ENCODE measurements at places on chromosomes 1 and 21. TPM values are rescaled to one million over a fixed set of nuclear protein-coding genes. Genes with fewer than 3 reads are reported as not detected.

NPHS2 gene
- total RNA-seq = not detected

S100A2 gene
- total RNA-seq = 2.3 TPM

DNA sequence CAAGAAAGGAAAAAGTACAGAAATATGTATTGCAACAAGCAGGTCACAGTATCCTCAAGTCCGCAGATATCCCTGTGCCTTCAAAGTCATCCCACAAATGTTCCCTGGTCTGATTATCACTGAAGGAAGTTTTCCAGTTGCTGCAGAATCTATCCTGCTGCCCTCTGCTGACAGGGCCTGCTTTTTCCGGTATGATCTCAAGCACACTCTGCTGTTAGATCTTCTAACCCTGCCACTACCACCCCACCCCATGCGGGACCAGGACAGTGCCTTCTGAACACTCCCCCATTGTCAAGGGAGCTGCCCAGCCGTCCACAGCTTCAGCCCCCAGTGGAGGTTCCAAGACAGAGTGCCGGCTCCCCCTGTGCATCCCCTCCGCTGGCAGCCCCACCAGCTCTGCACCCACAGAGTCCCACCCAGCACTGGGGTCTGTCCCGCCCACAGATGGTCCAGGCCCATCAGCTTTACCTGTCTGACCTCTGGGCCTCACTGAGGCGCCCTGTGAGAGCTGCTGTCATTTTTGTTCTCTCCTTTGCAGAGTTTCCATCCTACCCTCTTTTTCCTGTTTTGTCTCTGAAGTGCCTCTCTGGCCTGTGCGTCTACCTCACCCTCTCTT lies 27.9 kb downstream of the FAM163A start:
- no peak for DNase-seq

ITPKB gene
- total RNA-seq = 24.8 TPM

- no peak for DNase-seq
Measured at GRCh38 chr1:178382372-178382771, 114.4 kb downstream of the CLEC20A start.
